ENCODE measurements at places on chromosomes 1 and 21. TPM values are rescaled to one million over a fixed set of nuclear protein-coding genes. Genes with fewer than 3 reads are reported as not detected.

The MAP10 gene
- total RNA-seq: 0.85 TPM

The MCOLN3 gene
- total RNA-seq: 0.73 TPM

The ZFP69 gene
- 2.1 TPM for total RNA-seq

The PPP1R15B gene
- total RNA-seq: 22.9 TPM

The PDPN gene
- total RNA-seq: 1.1 TPM

The CD5L gene
- total RNA-seq: not detected

The SPRR2G gene
- total RNA-seq: not detected

The NUDT4B gene
- 9.8 TPM for total RNA-seq

The KCNA3 gene
- 0.07 TPM for total RNA-seq

The DNALI1 gene
- total RNA-seq: 3.9 TPM

The GLRX2 gene
- total RNA-seq: 9.5 TPM

The CCDC17 gene
- total RNA-seq: 1.0 TPM

The KRTAP21-2 gene
- not detected for total RNA-seq

The VHLL gene
- total RNA-seq: 0.92 TPM

The SMIM1 gene
- total RNA-seq: 0.78 TPM

The PFKFB2 gene
- total RNA-seq: 5.5 TPM

The GJA5 gene
- total RNA-seq: 2.9 TPM

The ZNF683 gene
- not detected for total RNA-seq

The RNU1-3 gene
- total RNA-seq: under 0.01 TPM

The TRIM67 gene
- total RNA-seq: 0.39 TPM

The PERM1 gene
- total RNA-seq: 1.5 TPM

The SPATA45 gene
- not detected for total RNA-seq

The ZMYND12 gene
- total RNA-seq: 1.3 TPM

The SAMD11 gene
- 1.9 TPM for total RNA-seq

The CA6 gene
- not detected for total RNA-seq

The VAV3 gene
- 0.69 TPM for total RNA-seq

The TAS1R3 gene
- 0.26 TPM for total RNA-seq

The PDZK1IP1 gene
- total RNA-seq: 0.26 TPM

The PEX11B gene
- 24.8 TPM for total RNA-seq

The SUSD4 gene
- 0.17 TPM for total RNA-seq

The S100A14 gene
- total RNA-seq: not detected

The S100A7A gene
- not detected for total RNA-seq

The FABP3 gene
- 40.1 TPM for total RNA-seq

All from smooth muscle cell of the pulmonary artery (primary cell).